ENCODE measurements at places on chromosomes 11 and 22. TPM values are rescaled to one million over a fixed set of nuclear protein-coding genes. Genes with fewer than 3 reads are reported as not detected.
A peak's percentile ranks its signal among the peaks of the same experiment; 100 is the strongest.

OR2AT4 gene
- not detected for total RNA-seq

GSTP1 gene
- 338 TPM for total RNA-seq

GPHA2 gene
- not detected for total RNA-seq

ARHGAP20 gene
- total RNA-seq: 2.3 TPM

ALKBH3 gene
- 35.9 TPM for total RNA-seq

APLP2 gene
- 180 TPM for total RNA-seq

TRIM48 gene
- total RNA-seq: not detected

TSSK2 gene
- total RNA-seq: not detected

CCDC188 gene
- 1.9 TPM for total RNA-seq

- DNase-seq: no peak
Measured at GRCh38 chr11:61698173-61698948, 18.2 kb downstream of the DAGLA start.

DNA sequence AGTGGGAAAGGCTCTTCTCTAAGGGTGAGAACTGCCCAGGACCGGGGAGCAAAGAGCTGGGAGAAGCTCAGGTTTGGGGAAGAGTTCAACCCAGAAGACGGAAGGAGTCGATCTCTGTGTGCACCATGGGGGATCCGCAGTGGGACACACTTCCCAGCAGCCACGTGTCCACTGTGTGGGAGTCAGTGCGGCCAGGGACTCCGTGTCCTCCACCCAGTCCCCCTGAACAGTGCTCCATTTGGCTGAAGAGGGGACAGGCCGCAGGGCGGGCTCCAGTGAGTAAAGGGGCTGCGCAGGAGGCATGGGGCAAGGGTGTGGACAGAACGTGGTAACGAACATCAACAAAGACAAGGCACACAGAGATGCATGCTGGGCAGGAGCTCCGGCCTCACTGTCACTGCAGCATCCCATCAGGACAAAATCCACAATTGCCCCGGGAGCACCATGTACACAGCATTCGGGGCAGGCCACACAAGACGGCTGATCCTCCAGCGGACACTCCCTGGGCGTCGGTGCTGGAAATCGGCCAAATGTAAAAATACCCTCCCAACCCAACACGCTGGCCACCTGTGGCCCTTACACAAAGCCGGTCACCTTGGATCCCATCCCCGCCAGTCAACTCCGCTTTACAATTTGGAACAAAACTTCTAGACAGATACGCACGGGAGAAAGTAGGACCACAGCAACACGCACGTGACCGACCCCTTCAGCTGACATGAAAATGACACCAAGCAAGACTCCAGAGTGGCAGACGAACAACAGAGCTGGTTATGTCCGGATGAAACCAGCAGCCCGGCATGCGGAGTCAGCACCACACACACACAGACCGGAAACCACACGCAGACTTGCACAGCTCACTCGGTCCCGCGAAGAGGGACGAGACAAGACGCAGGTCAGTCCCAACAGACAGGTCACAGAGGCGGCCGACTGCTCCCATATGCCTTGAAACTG lies 366.8 kb downstream of the SHANK2 start:
- DNase-seq: no peak

DNA sequence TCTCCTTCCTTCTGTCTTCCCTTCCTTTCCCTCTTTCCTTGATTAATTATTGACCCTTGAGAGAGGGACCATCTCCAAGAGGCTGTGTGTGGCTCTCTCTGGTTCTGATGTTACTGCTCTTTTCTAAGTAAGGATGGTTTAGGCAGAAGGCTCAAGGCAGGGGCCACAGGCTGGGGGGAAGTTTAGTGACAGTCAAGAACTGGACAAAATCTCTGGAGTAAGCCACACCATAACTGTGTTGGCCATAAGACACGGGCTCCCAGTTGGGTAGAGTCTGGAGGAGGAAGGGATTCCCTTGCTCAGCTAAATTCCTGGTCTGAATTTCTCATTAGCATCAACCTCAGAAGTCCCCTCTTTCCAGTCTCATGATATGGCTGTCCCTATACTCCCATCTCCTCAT lies 74.7 kb downstream of the BUD13 start:
- DNase-seq: peak; percentile 12

GRCh38 chr22:30286813-30287647 lies 2.3 kb downstream of the CASTOR1 start:
- peak; percentile 96 for DNase-seq

DNA sequence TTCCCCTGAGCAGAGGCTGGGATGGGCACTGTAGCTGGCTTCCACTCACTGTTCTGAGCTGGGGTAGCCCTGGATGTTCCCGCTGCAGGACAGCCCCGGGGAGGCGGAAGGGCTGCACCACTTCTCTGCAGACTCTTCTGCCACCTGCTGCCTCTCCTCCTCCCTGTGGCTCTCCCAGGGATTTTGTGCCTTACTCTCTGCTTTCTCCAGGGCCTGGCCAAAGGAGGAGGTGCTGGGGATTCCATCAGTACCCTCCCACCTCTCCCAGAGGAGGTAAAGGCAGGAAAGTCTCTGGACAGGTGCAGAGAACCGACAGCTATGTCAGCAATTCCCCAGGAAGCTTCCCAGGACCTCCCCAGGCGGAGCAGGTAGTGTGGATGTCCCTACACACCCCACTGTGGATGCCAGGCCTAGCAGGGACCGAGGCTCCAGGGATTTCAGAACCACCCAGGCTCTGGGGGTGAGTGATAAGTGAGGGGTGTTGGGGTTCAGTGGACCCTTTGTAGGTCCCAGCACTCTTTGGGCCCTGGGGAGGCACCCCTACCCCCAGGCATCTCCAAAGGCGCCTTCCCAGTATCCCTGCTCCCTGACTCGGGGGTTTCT lies 11.3 kb downstream of the DUSP8 start:
- DNase-seq: no peak

- DNase-seq: no peak
Measured at GRCh38 chr11:62435846-62436660, 17.2 kb downstream of the SCGB1A1 start.

DNA sequence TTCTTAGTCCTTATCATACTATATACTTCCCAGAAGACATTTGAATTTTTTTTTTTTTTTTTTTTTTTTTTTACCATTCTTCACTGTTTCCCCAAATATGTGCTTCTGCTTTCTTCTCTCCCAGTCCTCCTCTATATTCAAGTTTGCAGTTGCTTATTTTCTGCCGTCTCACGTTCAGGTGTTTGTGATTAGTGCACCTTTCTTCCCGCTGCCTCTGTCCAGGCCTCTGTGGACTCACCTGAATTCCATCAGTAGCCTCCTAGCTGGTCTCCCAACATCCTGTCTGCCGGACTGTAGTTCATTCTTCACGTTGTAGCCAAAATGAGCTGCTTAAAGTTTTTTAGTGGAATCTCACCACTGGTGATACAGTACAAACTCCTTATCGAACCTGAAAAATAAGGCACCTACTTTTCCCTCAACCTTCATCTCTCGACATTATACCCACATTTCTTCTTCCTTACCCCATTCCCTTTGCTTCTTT lies 795 bp upstream of the MSANTD4 start:
- DNase-seq: no peak

DNA sequence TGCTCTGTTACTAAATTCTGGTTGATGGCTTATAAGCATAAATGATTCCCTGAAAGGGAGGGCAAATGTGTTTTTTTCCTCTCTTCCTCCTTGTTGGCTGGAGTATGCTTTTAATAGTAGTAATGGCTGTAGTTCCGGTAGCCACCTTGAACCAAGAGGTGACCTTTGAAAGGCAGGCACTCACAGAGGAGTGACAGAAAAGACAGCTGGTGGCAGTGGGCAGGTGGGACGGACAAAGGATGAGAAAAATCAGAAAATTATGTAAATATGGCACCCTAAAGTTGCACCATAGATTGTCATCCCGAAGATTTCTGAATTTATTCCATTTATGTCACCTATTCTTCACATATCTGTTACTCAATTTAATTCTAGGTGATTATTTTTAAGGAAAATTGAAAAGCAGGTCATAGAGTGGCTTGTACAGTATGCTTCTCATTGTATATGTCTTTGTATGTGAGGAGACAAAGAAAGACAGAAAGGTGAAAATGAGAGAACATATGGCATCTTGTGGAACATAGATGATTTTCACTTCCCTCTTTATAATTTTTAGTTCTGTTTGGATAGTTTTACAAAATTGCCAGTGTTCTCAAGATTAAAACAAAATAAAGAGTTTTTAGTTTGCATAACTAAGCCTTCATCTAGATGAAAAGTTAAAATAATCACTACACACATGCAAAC lies 17.0 kb downstream of the CASP12 start:
- DNase-seq: no peak

DNA sequence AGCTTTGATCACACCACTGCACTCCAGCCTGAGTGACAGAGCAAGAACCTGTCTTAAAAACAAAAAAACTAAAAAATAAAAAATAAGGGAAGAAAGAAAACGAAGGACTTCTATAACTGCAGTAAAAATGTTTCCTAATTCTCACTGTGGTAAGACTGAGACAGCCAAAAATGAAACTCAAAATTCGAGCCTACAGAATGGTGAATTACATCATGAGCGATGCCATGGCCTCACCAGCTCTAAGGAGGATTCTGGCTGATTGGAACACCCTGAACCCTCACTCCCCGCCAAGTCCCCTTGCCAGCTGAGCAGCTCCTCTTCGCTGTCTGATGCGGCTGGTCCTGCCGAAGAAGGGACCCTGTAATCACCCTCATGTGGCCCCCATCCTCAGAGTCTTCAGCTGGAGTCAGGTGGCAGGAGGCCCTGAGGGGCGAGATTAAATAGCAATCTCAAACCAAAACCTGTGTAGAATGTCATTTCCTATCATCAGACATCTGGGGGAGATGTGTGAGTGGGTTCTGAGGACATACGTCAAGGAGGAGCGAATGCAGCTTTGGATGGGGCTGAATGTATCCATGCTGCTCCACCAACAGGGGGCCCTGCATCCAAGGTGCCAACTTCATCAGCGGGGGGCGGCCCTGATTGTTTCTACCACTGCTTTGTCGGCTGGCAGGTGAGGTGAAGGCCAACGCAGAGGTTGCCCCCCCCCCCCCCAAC lies 29.2 kb downstream of the PDGFB start:
- peak; percentile 61 for DNase-seq

GRCh38 chr11:32487270-32487669 lies 51.9 kb upstream of the WT1 start:
- no peak for DNase-seq

DNA sequence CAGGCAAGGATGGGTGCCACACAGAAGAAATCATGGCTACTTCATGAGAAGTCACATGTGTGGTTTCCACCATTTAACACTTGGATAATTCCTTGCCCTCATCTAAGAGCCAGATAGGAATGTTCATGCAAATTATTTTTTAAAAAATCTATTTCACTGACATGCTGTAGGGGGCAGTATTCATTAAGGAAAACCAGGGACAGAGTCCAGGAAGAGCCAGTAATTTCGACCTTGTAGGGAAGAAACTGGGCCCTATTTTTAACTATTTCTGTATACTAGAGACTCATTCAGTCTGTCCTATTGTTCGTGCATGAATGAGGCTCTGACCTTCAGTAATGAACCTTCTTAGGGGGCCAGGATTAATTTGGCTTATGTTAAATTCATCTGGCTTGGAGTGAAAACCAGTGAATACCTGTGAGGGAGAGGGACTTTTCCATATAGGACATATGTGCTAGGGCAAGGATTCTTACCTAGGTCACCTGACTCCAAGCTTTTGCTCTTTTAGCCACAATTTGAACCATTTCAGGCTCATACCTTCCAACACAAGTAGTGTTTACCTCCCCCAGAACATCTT lies 192.7 kb downstream of the NAV2 start:
- no peak for DNase-seq

- no peak for DNase-seq
Measured at GRCh38 chr22:50058061-50058905, at the start of gene TTLL8. Gene TTLL8, minus strand, starts transcription at chr22:50058298.

DNA sequence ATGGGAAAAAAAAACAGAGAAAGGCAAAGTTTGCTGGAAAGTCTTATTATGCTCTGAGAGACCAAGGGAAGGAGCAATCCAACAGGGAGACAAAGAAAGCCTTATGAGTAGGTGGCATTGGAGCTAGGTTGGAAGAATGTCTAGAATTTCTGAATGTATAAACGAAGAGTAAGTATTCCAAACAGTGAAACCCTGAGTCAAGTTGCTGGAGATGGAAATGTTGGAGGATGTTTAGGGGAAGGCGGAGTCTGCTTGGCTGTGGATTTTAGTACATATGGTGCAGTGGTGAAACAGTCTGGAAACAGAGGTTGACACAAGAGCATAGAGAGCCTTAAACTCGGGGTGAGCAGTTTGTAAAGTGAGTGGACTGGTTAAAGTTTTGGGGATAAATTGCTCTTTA lies 314.8 kb upstream of the CADM1 start:
- no peak for DNase-seq

GRCh38 chr11:23859087-23859486 lies 637.8 kb upstream of the LUZP2 start:
- DNase-seq: no peak

GRCh38 chr11:119441898-119442243 lies 18.9 kb upstream of the THY1 start:
- no peak for DNase-seq

DNA sequence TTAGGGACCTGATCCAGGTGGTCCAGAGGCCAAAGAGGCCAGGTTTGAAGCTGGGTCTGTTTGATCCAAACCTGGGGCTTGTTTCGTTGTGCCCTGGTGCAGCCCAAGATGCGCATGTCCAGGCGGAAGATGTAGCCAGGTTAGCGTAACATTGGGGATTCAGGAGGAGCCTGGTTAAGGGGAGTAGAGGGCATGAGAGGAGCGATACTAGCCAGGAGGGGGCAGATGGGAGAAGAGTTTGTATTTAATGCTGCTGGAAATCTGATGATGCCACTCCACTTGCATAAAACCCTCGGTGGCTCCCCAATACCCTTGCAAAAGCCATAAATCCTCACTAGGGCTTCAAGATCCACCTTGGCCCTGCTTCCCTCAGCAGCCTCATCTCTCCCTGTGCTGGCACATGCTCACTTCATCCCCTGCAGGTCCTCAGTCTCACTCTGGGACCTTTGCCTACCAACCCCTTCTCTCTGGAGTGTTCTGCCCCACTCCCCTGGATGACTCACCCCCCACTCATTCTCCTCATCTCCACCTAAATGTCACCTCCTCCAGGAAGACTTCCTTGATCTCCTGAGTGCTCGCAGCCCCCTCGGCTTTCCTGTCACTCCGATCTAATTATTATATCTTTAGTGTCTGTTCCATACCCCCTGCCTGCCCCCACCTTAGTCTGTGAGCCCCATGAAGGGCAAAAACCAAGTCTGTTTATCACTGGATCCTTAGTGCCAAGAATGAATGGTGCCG lies 95.9 kb downstream of the MIAT start:
- no peak for DNase-seq

DNA sequence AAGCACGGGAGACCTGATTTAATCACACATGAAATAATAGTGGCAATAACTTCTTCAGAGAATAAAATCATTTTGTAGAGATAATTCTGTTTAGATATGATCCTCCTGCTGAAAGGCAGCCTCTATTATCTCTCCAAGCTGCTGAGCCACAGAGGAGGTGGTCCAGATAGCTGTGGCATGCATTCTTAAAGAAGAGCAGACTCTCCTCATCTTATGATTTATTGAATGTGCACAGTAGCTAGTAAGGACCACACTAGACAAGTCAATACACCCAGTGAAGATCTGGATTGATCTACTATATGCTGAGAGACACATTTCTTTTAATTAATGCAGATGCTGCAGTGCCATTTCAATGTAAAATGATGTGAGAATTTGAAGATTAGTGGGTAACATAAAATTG lies 552.9 kb upstream of the ANO3 start:
- no peak for DNase-seq
